GM04504 (cell line): ENCODE measurements at places on chromosomes 7 and 10.

- DNase-seq, result no peak
These were observed 24.3 kb upstream of the LAMB1 start for GRCh38 chr7:108027239-108027638.

GRCh38 chr10:26031300-26031699 lies 97.3 kb downstream of the MYO3A start:
- no peak for DNase-seq

GRCh38 chr10:77417806-77418640 lies 219.6 kb downstream of the KCNMA1 start:
- no peak for DNase-seq

GRCh38 chr7:95089414-95090315 lies 182.3 kb downstream of the PPP1R9A start:
- DNase-seq, result no peak

DNA sequence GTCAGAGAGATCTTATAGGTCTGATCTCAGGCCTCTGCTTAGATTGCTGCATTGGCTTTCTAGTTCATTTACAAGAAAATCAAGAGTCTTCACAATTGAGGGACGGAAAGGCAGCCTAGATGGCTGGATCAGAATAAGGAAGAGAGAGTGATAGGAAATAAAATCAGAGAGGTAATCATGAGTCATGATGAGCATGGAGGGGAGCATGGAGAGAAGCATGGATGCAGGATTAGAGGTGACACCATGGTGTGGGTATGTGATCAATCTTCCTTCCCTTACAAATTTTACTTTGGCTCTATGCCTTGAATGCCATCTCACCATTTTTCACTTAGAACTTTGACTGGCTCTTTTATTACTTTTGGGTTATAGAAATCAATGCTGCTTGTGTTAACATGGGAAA lies 1.4 kb downstream of the BCCIP start:
- DNase-seq, result no peak

GRCh38 chr7:110891197-110891596 lies 199.7 kb upstream of the LRRN3 start:
- no peak for DNase-seq

DNA sequence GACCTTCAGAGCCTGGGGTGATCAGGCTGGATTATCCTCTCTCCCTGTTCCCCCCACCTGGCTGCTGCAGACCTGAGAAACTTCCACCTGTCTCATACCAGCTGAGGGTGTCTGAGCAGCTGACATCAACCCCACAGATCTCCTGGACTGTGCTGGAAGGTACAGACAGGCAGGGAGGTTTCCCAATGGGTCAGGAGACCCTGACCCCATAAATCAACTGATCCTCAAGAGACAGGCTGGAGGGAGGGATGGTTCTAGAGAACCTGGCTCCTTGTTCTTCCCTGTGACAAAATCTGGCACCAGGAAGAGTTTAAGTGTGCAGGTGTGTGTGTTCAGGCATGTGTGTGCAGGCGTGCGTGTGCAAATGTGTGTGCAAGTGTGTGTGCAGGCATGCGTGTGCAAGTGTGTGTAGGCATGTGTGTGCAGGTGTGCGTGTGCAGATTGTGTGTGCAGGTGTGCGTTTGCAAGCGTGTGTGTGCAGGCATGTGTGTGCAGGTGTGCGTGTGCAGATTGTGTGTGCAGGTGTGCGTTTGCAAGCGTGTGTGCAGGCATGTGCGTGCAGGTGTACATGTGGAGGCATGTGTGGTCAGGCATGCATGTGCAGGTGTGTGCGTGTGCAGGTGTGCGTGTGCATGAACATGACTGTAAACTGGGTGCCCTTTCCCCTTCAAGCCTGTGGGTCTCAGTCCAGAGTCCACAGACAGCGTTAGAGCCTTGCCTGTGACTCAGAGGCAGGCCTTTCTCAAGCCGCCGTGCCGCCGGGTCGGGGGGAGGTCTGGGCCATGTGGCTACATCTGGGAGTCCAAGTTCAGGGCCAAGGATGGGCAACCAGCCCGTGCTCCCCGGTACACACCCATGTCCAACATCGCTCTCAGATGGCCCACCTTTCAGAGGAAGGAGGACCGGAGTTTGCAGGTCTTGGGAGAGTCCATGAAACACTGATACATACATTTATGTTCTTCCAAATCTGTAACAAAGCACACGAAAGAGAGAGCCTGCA lies 50.1 kb upstream of the ELN start:
- no peak for DNase-seq

GRCh38 chr10:43890124-43890523 lies 241.4 kb upstream of the ZNF32 start:
- DNase-seq, result no peak

- no peak for DNase-seq
These were observed 569.4 kb downstream of the HTR7 start for GRCh38 chr10:90288391-90288933.

GRCh38 chr10:20955355-20955893 lies 58.3 kb upstream of the NEBL start:
- DNase-seq, result no peak

DNA sequence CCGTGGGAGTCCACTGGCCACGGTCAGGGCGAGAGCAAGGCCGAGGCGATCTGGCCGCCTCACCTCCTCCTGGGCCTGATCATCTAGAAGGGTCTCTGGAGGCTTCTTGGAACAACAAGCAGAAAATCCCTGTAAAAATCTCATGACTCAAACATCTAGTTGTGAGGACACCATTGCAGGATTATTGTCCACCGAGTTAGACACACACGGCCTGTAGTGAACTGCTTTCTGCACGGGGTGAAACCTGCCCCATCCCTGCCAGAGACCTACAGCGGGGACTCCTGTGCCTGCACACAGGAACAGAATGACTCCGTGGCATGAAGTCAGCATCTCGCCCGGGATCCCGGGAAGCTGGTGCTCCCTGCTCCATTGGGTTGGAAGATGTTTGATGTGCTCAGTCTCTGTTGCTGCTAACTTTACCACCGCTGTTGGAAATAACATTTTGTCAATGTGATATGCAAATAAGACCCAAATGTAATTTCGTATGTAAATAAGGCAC lies 267.0 kb upstream of the TCERG1L start:
- DNase-seq, result no peak

- DNase-seq, result no peak
These were observed 38.0 kb upstream of the PIP4K2A start for GRCh38 chr10:22752272-22752889.

- DNase-seq, result no peak
These were observed 397.8 kb downstream of the AUTS2 start for GRCh38 chr7:69996121-69996520.

GRCh38 chr10:77037735-77038403 lies 599.7 kb downstream of the KCNMA1 start:
- DNase-seq, result no peak

GRCh38 chr10:71223347-71224058 lies 11.1 kb downstream of the UNC5B start:
- DNase-seq, result no peak

DNA sequence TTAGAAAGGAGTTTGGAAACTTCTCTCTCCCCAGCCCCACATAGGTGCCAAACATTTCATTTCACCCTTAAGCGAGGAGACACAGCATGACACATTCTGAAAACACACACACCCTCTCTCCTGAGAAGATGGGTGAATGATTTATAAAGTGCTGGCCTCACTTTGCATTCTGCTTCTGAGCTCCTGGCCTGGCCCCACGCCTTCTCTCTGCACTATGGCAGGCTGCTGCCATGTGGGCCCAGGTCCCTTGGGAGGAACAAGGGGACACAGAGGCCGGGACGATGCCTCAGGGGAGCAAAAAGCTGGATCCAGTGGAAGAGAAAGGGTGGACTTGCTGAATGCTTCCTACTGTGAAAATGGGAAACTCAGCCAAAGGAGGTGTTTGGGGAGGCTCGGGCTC lies 56.0 kb downstream of the CPXM2 start:
- no peak for DNase-seq

DNA sequence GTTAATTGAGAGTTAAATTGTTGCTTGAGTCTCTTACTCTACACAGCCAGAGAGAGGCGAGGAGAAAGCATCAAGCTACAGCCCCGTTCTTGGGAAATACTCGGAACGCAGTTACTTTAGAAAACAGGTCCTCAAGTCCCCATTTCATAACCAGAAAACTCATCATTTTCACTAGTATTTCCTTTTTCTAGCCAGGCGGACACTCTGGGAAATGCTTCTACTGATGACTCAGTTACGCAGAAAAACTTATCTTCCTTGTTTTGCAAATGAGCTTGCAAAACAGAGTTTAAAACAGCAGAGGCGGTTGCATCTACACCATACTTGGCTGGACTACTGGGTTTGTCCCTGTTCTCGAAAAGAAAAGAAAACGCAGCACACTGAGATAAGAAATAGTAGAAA lies 111.4 kb upstream of the FGFR2 start:
- DNase-seq, result no peak

GRCh38 chr7:70569335-70569819 lies 562.6 kb upstream of the GALNT17 start:
- DNase-seq, result no peak

DNA sequence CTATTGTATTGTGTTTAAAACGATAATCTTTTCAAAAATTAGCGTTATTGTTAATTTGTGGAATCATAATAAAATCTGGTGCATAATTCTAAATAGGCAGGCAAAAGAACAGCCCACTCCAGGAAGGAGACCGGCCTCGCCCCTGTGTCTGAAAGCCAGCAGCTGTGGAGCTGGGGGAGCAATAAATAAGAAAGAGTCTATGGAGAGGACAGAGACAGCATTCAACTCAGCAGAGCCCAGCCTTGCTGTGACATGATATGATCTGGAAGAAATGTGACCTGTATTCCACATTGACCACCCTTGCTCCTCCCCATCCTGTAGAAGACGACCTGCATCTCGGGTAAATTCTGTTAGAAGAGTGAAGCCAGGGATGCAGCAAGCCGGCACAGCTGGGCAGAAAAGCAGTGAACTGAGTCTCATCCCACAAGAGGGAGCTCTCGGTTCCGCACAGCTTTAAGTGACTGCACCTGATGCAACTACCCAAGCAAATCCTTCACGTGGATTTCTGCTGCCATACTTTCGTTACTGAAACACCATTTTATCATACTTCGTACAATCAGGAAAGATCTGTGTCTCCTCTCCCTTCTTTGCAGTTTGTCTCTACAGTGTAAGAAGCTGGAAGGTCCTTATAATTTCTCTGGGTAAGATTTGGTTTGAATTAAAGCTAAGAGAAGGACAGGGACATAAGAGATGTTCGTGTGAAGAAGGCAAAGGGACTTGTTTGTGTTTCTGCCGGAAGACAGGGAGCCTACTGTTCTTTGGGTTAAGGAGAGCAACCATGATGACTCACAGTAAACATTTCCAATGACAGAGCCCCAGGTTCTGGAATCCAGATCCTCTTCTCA lies 427.1 kb downstream of the GPAM start:
- peak; percentile 7 for DNase-seq

DNA sequence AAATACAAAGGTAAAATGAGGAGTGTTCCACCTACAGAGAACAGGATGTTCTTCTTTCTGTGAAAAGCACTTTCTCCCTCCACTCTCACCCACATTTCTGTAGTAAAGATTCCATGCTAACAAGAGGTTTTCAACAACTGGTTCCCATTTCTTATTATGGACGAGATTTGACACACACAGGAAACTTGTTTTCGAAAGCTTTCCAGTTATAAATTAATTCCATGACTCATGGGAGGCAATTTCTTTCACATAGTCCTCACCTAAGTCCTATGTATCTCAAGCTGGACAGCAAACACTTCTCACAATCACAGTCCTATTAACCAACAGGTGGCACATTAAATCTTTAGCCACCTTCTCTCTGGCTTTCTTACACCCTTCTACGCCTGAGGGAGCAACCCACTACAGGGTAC lies 24.5 kb downstream of the RAPGEF5 start:
- no peak for DNase-seq

DNA sequence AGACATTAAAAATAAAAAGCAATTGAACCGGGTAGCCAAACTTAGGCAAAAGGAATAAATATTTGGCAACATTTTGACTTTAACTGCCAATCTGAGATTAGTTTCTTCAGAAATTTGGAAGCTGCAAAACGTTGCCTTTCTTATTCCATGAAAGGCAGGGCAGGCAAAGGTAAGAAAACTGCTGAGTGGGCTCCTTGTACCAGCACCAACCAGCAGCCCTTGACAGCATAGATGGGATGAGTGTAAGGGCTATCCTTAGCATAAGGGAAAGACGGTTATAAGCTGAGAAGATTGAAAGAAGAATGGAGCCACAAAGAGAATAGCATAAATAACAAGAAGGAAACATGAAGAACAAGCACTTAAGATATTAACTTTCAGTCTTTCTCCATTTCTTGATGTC lies 28.6 kb downstream of the AP3M1 start:
- DNase-seq, result no peak

DNA sequence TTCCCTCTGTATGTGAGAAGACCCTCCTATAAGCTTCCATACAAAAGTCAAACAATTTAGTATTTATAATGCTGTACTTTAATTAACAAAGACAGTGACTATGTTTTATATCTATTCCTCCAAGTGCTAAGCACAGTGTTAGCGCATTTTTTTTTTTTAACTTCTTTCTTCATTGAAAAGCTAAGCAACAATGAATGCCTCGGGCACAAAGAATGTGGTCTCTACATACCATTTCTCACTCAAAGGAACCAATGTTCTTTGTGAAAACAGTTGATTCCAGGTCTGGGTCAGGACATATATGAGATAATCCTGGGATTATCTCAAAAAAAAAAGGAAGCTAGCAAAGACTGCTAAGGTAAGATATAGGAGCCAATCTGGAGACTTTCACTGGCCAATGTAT lies 26.2 kb upstream of the REEP3 start:
- no peak for DNase-seq

GRCh38 chr10:79184145-79184625 lies 115.4 kb downstream of the ZMIZ1 start:
- no peak for DNase-seq

- no peak for DNase-seq
These were observed 136.2 kb upstream of the KCNMA1 start for GRCh38 chr10:77773631-77774426.

DNA sequence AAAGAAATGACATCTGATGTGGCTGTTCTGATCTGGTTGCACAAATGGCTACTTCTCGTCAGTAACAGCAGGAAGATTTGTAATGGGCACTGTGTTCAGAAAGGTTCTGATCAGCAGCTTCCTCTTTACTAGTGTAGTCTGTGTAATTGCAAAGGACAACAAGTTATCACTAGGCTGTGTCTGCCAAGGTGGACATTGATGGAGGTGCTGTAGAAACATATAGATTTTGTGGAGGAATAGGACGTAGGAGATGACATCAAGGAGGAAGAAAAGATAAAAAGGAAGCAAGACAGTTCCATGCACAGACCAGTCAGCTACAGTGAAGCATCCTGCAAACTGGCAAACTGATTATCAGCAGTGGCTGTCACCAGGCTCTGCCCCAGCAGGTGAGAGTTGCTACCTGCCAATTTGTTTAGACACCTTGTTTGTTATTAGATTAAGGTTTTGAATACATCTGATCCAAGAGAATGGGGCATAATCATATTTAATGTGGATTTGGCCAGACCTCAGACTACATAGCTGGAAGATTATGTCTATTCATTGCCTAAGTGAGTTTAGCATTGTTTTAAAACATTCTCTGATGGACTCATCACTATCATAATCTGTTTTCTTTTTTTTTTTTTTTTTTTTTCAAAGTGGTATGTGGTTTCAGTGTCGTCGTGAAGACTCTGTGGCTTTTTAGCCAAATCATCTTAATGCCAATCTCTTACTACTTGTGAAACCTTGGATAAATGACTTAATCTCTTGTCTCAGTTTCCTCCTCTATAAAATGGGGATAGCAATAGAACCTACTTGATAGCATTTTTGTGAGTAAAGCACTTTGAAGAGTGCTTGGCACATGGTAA lies 417.9 kb upstream of the LRGUK start:
- DNase-seq, result peak; percentile 10

GRCh38 chr7:158549176-158549615 lies 38.4 kb downstream of the PTPRN2 start:
- no peak for DNase-seq

GRCh38 chr7:1059200-1060091 lies 15.1 kb downstream of the GPR146 start:
- no peak for DNase-seq
